Stimulated activated CD4-positive, alpha-beta T cell treated with anti-CD3 and anti-CD28 coated beads, Interleukin-4, amount 100 ng/mL, for 4 hours (primary cell): ENCODE measurements at places on chromosomes 5 and 9.

- DNase-seq: no peak
Measured at GRCh38 chr9:125972012-125972729, 225.0 kb downstream of the PBX3 start.

- peak; percentile 53 for DNase-seq
Measured at GRCh38 chr5:170266570-170267381, 30.8 kb downstream of the LCP2 start.

DNA sequence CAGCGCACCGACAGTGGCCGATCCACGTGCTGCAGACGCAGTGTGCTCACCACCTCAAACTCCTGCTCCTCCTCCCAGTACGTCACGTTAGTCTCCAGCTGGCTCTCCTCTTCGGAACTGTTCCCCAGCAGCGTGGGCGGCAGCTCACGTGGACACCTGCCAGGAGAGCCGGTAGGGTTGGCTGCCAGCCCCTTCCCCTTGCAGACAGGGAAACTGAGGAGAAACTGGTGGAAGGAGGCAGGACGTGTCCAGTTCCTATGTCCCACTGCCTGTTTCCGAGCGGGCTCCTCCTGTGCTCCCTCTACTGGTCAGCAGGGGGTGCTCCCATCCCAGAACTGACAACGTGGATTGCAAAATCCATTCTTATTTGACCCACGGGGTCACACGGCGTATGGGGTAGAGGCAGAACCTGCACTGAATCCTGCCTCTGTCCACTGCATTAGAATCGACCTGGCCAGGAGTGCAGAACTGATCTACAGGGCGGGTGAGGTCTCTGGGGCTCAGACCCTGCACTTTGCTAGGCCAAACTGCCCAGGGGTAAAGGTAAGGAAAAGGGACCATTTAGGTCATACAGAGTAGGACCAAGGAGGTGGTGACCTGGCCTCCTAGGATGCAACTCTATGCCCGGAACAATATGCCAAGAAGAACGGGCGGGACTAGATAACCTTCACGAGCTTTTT lies 25.7 kb downstream of the PDGFRB start:
- DNase-seq: peak; percentile 5

DNA sequence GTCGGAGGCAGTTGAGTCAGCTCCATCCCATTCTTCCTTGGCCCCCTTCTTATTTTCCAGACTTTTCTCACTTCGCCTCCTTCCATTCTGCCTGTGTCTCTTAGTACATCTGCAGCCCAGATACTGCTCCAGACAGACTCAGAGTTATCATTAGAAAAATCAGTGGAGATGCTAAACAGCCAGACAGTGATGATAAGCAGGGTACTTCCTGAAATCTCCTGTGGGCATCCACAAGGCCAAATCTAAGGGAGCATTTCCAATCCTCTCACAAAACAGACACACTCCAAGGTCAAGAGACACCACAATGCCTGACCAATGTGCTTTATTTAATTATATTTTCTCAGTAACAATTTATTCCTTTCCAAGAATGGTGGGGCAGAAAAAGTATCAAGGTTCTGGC lies 14.5 kb upstream of the RLN1 start:
- DNase-seq: no peak

DNA sequence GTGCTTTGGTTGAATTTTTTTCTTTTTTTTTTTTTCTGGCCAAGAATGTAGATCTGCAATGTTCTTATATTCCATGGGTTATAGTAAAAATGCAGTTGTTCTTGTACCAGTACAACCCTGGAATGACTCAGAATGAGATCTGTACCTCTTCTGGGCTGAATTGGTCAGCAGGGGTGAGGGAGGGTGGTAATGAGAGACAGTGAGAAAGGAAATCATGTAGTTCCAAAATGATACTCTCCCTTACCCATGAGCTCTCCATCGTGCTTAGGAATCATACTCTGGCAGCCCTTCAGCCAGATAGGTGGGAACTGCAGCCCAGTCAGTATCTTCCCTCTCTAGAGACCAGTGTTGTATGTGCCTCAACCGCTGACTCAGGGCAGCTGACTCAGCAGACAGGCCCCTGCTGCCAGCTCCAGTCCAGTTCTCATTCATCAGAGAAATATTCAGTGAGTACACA lies 2.1 kb upstream of the GLIS3 start:
- no peak for DNase-seq

GRCh38 chr5:76402251-76402885 lies 717 bp upstream of the IQGAP2 start:
- DNase-seq: peak; percentile 76

DNA sequence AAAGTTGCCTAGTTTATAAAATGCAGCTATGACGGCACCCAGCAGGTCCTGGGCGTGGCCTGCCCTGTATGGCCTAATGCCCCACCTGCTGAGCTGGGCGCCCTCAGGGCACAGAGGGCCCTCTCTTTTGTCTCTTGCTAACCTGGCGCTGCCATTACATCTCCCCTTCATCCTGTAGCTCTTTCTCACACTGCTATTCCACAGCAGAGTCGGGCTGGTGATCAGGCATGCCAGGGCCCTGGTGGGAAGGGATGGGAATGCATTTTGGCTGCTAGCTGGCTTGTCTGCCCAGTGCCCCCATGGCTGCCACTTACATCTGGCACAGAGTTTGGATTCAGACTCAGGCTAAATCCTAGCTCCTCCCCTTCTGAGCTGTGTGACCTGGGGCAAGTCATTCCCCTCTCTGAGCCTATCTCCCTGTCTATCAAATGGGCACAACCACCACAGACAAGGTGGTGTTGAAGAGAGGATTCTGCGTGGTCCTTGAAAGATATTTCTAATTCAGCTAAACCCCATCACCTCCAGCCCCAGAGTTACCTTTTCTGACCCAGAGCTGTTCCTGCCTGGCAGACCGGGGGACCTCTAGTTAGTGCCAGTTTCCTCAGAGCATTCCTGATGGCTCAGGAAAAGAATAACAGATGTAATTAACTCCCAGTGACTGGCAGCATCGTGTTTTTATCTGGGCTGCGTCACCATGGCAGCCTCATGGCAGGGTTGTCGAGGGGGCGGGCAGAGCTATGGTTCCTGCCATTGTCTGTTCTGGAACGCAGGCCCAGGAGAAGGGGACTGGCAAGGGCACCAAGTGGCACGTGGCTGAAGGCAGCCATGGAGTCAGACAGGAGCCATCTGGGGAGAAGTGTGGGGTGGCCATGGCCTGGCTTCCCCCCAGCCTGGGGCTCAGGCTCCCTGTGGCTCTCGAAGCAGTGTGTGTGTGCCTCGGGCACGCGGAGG lies 6.3 kb downstream of the PRR7 start:
- no peak for DNase-seq

DNA sequence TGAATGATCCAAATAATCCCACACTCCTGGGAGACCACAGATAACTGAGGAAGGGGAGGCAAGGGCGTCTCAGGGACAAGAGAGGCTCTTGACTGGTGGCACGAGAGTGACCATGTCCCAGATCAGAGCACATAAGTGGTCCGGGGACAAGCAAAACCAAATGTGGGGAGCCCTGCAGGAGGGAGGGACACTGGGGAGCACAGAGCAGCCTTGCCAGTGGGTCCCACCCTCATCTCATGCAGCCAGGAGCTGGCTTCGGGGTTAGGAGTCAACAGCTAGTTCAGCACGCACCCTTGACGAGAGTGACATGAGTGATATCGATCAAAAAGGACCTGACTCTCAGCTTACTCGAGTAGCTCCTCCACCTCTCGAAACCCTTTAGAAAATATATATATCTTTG lies 16.5 kb upstream of the UBE2QL1 start:
- DNase-seq: no peak

DNA sequence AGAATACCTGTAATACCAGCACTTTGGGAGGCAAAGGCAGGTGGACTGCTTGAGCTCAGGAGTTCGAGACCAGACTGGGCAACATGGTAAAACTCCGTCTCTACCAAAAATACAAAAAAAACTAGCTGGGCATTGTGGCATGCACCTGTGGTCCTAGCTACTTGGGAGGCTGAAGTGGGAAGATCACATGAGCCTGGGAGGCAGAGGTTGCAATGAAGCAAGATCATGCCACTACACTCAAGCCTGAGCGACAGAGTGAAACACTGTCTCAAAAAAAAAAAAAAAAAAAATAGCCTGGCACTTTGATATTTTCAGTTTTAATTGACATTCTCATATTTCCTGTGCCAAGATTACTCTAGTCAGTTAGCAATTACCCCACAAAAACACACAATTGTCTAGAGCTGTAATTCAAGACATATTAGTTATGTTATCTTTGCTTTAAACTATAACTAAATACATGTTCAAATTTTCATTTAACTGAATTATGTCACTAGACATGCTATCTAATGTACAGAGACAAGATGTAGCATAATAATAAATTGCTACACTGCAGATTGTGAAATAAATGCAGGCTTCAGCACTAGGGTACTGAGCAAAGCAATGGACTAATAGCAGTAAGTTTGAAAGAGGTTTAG lies 378.2 kb upstream of the GRAMD2B start:
- no peak for DNase-seq

DNA sequence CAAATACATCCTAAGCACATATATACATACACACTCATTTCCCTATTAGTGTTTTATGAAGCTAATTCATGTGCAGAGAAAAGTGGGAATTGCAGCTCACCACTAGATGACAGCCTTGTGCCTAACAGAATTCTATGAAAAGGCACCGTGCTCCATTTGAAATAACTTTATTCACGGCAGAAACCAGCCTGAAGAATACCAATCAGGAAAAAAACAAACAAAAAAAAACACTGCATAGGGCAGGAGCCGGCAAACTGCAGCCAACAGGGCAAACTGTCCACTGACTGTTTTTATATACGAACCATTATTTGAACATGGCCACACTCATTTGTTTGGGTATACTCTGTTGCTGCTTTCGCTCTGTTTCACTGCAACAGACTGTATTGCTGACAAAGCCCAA lies 33.6 kb downstream of the ERMP1 start:
- DNase-seq: no peak

DNA sequence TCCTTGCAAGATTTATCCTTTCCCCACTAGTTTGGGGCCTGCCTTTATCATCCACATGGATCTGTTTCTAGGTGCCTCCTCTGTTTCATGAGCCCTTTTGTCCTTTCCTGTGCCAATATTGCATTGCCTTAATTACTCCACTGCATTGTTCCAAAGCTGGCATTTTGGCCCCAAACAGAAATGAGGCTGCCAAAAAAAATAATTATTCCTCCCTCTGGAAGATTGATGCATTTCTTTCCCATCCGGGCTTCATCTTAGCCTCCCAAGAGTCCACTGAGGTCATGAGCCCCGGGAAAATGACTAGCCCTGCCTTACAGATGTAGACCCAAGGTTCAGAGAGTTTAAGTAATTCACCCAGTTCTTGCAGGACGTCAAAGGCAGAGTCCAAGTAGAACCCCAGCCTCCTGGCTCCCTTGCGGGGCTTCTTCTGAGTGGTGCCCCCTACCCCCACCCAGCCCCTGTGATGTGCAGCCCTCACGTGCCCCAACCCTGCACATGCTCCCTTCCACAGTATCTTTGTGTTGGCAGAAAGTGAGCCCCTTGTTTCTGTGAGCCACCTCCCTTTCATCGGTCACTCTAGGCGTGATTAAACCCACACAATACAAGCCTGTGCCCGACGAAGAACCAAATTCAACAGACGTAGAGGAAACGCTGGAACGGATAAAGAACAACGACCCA lies 62.1 kb downstream of the TMOD1 start:
- DNase-seq: no peak

GRCh38 chr9:131517761-131518190 lies 13.3 kb downstream of the UCK1 start:
- no peak for DNase-seq

DNA sequence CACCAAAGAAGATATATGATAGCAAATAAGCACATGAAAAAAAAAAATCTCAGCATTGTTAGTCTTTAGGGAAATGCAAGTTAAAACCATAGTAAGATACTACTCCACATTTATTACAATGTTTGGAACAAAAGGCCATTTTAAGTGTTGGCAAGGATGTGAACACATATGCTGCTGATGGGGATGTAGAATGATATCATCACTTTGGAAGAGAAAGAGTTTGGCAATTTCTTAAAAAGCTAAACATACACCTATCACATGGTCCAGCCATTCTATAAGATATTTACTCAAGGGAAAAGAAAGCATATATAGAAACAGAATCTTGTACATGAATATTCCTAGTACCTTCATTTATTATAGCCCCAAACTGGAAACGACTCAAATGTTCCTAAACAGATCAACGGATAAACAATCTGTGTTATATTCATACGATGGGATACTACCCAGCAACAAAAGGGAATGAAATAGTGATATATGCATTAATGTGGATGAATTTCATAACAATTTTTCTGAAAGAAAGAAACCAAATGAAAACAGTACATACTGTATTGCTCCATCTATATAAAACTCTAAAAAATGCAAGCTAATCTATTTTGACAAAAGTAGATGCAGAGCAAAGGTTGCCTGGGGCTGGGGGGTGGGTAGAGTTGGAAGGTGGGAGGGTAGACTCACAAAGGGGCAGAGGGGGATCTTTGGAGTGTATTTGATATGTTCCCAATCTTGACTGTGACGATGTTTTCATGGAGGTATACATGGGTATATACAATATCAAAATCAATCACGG lies 45.7 kb upstream of the SMAD5 start:
- no peak for DNase-seq

GRCh38 chr5:103346162-103346748 lies 87.7 kb downstream of the MACIR start:
- no peak for DNase-seq

DNA sequence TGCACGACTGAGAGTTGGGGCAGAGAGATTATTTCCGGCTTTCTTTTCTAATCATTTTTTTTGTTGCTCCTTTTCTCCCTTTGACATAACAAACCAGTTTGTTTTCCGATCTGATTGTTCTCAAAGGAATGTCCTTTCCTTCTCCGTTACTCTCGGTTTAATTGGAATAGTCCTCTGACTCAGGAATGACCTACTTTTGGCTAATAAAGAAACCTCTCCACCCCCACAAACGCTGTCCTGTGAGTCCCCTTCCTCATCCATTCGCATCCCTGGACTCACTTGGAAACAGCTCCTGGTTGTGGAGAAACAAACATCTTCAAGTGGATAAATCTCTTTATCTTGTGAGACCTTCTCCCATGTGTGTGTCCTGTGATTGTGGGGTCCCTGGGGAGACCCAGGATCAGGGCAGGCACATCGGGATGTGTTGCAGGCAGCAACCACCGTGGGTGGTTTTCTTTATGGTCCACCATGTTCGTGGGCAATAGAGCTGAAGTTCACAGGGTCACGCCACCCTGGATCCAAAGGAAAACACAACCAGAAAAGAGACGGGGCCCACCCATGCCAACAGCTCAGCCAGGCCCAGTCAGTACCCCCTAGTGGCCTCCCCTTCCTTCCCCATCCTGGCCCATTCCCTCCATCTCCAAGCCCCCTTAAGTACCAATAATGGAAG lies 45.2 kb upstream of the NEK6 start:
- no peak for DNase-seq

- DNase-seq: no peak
Measured at GRCh38 chr5:72138943-72139521, 31.8 kb downstream of the MAP1B start.

GRCh38 chr9:133991214-133991921 lies 756 bp downstream of the VAV2 start:
- DNase-seq: no peak

DNA sequence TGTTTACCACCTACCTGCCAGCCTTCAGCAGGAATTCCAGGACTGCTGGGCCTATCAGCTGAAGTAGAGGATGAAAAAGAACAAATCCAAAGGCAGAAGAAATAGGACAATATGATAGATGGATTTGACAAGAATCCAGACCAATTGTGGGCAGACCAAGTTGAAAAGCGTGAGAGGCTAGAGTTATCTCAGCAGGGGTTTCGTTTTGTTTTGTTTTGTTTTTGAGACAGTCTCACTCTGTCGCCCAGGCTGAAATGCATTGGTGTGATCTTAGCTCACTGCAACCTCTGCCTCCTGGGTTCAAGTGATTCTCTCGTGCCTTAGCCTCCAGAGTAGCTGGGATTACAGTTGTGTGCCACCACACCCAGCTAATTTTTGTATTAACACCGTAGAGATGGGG lies 113.2 kb downstream of the PALM2AKAP2 start:
- no peak for DNase-seq
